Uterus (tissue), 4 donors: ENCODE measurements at places on chromosomes 13 and 19. TPM values are rescaled to one million over a fixed set of nuclear protein-coding genes. Genes with fewer than 3 reads are reported as not detected.

DNA sequence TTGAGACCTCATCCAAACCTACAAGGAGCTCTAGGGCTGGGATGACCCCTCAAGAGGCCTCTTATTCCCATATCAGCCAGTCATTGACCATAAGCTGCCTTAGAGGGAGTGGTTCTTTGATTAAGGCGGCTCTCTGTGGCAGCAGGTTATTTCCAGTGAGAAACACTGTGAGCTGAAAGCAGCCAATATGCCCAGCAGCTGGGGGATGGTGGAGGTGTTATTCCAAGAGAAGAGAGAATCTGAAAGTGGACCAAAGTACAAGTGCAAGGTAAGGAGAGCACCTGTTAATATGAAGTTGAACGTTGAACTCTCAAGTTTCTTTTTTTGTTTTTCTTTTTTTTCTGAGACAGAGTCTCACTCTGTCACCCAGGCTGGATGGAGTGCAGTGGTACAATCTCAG is 20.2 kb upstream of the FNDC3A start:
- no peaks in the 10 kb centered on the region for H3K36me3 ChIP-seq
- no peak overlapping the region for H3K27ac ChIP-seq
- H3K4me3 ChIP-seq, result no peak overlapping the region
- H3K4me1 ChIP-seq, result no peaks in the 10 kb centered on the region
- no peak for DNase-seq
- H3K27me3 ChIP-seq, result no peaks in the 10 kb centered on the region

GRCh38 chr13:48397744-48398143 is 15.2 kb downstream of the LPAR6 start:
- no peak overlapping the region for H3K4me3 ChIP-seq
- no peaks in the 10 kb centered on the region for H3K27me3 ChIP-seq
- no peaks in the 10 kb centered on the region for H3K36me3 ChIP-seq
- no peaks in the 10 kb centered on the region for H3K4me1 ChIP-seq

Gene ZNF431
- 25.2 TPM for total RNA-seq

GRCh38 chr19:38089440-38089839 is 134.6 kb downstream of the DPF1 start:
- no peaks in the 10 kb centered on the region for H3K36me3 ChIP-seq
- no peaks in the 10 kb centered on the region for H3K27me3 ChIP-seq
- H3K27ac ChIP-seq, result no peak overlapping the region
- H3K4me1 ChIP-seq, result no peaks in the 10 kb centered on the region
- H3K4me3 ChIP-seq, result no peak overlapping the region
- DNase-seq, result no peak

- no peaks in the 10 kb centered on the region for H3K36me3 ChIP-seq
- no peak overlapping the region for H3K27ac ChIP-seq
- no peak overlapping the region for H3K4me3 ChIP-seq
- no peaks in the 10 kb centered on the region for H3K27me3 ChIP-seq
These were observed 404.5 kb downstream of the GPC5 start for GRCh38 chr13:91802957-91803356.

Gene NLRP11
- not detected for total RNA-seq

DNA sequence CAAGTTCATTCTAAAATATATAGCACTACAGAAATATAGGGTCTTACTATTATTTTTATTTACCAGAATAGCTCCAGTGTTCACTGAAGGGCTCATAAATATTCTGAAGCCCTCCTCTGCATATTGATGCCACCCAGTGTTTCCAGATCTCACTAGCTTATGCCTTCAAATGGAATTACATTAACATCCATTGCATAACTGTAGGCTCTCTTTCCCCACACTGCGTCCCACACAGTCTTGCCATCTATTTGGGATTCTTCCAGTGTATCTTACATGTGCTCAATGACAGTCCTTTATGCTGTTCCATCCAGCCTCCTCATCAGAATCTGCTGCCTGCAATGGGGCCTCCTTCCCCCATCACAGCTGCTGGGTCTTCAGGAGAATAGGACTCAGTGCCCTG is 137.2 kb downstream of the CYSLTR2 start:
- no peaks in the 10 kb centered on the region for H3K27me3 ChIP-seq
- no peak overlapping the region for H3K27ac ChIP-seq
- no peak overlapping the region for H3K4me3 ChIP-seq
- no peak for DNase-seq
- H3K36me3 ChIP-seq, result no peaks in the 10 kb centered on the region

Gene ATXN8OS
- not detected for total RNA-seq

Gene SIGLEC7
- 0.14 TPM for total RNA-seq

- no peaks in the 10 kb centered on the region for H3K36me3 ChIP-seq
- DNase-seq, result no peak
- no peaks in the 10 kb centered on the region for H3K27me3 ChIP-seq
- no peak overlapping the region for H3K4me3 ChIP-seq
- H3K27ac ChIP-seq, result no peak overlapping the region
These were observed 25.6 kb downstream of the DHRS12 start for GRCh38 chr13:51778392-51778791.

Gene ZNF180
- total RNA-seq, result 9.3 TPM

Gene KLK4
- total RNA-seq, result 3.4 TPM

Gene KCNK6
- 1.0 TPM for total RNA-seq

DNA sequence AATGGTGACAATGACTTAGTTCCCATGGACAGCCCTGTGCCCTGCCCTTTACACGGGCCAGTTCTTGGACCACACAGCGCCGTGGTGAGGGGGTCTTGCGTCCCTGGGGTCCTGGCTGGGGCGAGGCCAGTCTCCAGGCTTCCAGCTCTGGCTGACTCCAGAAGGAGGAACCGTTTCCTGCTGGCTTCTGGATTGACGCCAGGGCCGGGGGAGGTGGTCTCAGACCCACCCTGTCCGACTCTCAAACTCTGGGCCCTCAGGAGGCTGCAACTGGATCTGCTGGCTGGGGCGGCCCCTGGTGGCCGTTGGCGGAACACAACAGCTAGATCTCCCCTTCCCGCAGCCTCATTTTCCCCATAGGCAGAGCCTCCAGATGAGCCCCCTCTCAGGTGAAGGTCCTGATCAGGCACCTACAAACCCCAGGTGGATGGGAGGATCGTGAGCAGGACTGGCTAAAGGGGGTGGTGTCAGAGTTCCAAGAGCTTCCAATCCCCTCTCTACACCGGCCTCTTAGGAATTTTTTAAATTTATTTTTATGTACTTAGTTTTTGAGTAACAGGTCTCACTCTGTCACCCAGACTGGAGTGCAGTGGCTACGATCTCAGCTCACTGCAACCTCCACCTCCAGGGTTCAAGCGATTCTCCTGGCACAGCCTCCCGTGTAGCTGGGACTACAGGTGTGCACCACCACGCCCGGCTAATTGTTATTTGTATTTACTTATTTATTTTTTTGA is 8.0 kb downstream of the CCDC194 start:
- H3K27me3 ChIP-seq, result no peaks in the 10 kb centered on the region
- DNase-seq, result peak; percentile 50
- H3K4me3 ChIP-seq, result no peak overlapping the region

DNA sequence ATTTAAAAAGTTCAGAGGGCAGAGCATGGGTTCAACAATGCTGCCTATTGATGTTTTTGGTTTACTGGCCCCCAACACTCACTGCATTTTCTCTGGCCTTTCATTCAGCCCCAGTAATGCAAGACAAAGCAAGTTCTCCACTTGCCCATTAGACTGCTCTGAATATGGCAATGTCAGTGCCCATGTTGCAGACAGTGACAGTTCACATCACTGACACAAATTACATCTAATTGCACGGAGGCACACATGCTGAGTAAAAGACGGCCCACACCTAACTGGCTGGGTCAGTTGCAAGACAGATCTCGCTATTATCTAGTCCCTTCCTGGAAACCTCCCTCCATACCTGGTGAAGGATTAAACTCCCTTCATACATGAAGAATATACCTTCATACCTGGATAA is 54.0 kb downstream of the ENOX1 start:
- H3K27ac ChIP-seq, result no peak overlapping the region
- no peak for DNase-seq
- H3K4me1 ChIP-seq, result no peaks in the 10 kb centered on the region
- H3K4me3 ChIP-seq, result no peak overlapping the region
- H3K36me3 ChIP-seq, result no peaks in the 10 kb centered on the region

Gene MAG
- not detected for total RNA-seq

DNA sequence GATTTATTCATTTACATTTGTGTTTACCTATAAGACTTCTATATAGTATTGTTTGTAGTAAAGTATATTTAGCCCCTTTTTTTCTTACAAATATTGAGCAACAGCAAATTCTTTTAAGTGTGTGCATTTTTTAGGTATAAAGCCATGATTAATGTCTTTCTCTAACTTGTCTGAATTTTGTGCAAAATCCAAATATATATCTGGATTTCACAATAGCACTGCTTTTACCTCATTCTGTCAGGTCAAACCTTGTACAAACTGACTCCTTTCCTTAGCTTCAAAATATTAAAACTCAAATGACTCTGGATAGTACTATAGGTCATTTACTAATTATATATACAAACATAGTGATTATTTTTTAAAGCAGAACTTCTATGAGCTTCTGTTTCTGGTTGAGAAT is 563.0 kb upstream of the SPRY2 start:
- no peaks in the 10 kb centered on the region for H3K27me3 ChIP-seq
- no peak for DNase-seq
- no peak overlapping the region for H3K27ac ChIP-seq
- H3K4me3 ChIP-seq, result no peak overlapping the region

DNA sequence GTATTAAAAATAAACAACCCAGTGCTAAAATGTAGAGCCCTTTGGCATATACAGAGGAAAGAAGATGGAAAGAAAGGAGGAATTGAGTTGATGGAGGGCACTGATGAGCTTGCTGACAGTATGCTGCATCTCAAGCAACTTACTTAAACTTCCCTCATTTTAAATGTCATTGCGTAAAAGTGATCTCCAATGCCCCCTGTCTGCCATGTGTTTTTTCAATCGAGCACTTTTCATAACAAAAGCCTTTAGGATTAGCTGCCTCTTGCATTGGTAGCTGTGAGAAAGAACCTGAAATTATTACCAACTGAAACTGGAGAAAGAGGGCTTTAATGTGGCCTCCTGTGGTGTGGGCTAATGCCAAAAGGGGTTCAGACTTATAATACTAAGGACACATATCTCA is 541.6 kb downstream of the SUCLA2 start:
- no peak overlapping the region for H3K27ac ChIP-seq
- no peaks in the 10 kb centered on the region for H3K4me1 ChIP-seq
- no peaks in the 10 kb centered on the region for H3K27me3 ChIP-seq
- DNase-seq, result no peak
- H3K4me3 ChIP-seq, result no peak overlapping the region

DNA sequence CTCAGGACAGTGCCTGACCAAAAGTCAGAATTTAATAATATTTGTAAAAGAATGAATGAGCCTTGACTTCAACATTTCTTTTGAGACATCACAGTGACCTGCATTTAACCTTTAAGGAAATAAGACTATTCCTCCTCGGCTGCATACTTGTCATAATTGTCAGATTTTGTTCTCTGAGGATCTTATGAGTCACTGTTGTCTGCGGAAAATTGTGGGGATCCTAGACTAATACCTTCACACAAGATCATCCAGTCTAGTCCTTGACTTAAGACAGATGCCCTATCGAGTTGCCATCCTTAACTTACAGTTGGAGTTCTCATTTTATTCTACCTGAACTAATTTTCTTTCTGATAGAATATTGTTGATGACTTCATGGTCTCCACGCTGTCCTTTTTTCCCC is 198.4 kb downstream of the DLEU7 start:
- H3K4me1 ChIP-seq, result no peaks in the 10 kb centered on the region
- DNase-seq, result no peak
- H3K4me3 ChIP-seq, result no peak overlapping the region

- H3K4me1 ChIP-seq, result no peaks in the 10 kb centered on the region
- H3K4me3 ChIP-seq, result no peak overlapping the region
- no peaks in the 10 kb centered on the region for H3K36me3 ChIP-seq
- peak overlapping the region; percentile 64 for H3K27ac ChIP-seq
- H3K27me3 ChIP-seq, result no peaks in the 10 kb centered on the region
These were observed 246.6 kb upstream of the MAB21L1 start for GRCh38 chr13:35723053-35723461.

GRCh38 chr19:46788262-46788967 is at the start of gene SLC1A5:
Gene SLC1A5 (minus strand): TSS chr19:46788594. CDS start chr19:46787965, 629 bp downstream.
- no peaks in the 10 kb centered on the region for H3K36me3 ChIP-seq
- H3K27me3 ChIP-seq, result no peaks in the 10 kb centered on the region
- peak; percentile 99 for DNase-seq
- peak within 1 kb of the TSS; percentile 91 for H3K27ac ChIP-seq

DNA sequence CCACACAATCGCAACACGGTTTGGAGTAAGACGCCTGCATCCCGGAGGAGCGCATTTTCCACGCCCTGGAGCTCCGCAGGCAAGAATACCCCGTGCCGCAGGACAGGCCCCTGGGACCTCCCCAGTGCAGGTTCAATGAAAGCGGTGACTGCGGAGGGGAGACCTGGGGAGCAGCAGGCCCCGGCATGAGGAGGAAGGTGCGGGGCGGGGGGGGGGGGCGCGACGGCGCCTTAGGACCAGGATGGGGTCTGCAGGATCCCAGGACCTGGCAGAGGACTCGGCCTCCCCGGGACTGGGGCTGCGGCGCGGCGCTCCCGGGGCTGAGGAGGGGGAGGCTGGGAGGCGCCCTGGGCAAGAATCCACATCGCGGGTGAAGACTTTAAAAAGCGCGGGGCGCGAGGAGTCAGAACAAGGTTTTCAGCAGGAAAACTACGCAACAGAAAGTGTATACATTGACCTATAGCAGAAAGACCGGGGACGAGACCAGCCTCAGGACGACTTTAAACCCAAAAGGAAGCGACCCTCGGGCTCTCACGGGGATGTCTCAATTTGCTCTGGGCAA is 432 bp downstream of the ZNF611 start:
- H3K27me3 ChIP-seq, result no peaks in the 10 kb centered on the region
- peak; percentile 21 for DNase-seq
- H3K4me3 ChIP-seq, result peak overlapping the region; percentile 66
- H3K36me3 ChIP-seq, result no peaks in the 10 kb centered on the region
- H3K27ac ChIP-seq, result peak overlapping the region; percentile 91
- no peaks in the 10 kb centered on the region for H3K4me1 ChIP-seq

DNA sequence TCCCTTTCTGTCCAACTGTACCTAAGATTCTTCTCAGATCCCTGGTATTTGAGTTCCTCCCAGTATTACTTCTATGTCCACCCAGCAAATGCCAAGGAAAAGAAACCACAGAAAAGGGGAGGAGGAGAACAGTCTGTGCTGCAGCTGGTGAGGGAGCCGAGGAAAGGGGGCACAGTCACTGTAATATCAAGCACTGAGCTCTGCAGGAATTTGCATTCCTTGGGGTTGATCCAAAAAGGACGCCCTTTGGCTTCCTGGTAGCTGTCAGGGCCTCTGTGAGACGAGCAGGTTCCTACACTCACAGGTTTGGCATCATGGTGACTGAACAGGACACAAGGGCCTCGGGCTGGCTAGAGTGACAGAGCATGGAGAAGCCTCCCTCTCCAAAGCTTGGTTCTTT is 273.4 kb downstream of the NHLRC3 start:
- DNase-seq, result no peak
- H3K4me1 ChIP-seq, result no peaks in the 10 kb centered on the region
- no peaks in the 10 kb centered on the region for H3K36me3 ChIP-seq
- H3K27me3 ChIP-seq, result no peaks in the 10 kb centered on the region
- no peak overlapping the region for H3K27ac ChIP-seq
